T1000 (cell line): ENCODE measurements at places on chromosomes 7 and 10.

DNA sequence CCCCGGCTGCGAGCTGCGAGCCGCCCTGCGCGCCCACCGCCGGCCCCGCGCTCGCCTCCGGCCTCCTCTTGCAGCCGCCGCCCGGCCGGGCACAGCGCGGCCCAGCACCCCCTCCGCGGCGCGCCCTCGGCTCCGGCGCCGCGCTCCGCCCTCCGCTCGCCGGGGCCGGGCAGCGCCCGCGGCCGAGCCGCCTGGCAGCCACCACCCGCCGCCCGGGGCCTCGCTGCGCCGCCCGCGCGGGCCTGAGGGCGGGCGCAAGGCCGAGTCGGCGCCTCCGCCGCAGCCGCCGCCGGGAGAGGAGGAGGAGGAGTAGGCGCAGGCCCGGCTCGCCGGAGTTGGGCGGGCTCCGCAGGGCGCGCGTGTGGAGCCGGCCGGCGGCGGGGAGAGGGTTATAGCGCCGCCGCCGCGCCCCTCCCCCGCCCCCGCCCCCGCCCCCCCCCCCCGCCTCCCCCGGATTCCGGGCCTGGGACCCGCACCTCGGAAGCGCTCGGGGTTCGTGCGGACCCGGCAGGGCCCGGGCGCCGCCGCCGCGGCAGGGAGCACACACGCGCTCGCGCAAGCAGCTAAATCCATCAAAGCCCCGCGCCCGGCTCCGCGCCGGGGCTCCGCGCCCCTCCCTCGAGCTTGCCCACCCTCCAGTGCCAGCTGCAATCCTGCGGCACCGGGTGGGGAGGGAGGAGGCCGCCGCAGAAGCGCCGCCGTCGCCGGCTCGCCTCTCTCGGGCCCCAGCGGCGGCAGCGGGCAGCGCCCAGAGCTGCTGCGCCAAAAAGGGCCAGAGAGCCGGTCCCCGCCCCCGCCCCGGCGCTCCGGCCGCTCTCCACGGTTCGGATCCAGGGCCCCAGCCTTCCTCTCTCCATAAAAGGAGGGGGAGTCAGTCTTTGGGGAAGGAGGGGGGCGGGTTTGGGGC lies at the start of gene PDGFA:
PDGFA (minus strand) TSS at position 363 of the 907 bp plus-strand sequence. CDS start 845 bp downstream, outside the sequence.
- DNase-seq = peak; percentile 40

DNA sequence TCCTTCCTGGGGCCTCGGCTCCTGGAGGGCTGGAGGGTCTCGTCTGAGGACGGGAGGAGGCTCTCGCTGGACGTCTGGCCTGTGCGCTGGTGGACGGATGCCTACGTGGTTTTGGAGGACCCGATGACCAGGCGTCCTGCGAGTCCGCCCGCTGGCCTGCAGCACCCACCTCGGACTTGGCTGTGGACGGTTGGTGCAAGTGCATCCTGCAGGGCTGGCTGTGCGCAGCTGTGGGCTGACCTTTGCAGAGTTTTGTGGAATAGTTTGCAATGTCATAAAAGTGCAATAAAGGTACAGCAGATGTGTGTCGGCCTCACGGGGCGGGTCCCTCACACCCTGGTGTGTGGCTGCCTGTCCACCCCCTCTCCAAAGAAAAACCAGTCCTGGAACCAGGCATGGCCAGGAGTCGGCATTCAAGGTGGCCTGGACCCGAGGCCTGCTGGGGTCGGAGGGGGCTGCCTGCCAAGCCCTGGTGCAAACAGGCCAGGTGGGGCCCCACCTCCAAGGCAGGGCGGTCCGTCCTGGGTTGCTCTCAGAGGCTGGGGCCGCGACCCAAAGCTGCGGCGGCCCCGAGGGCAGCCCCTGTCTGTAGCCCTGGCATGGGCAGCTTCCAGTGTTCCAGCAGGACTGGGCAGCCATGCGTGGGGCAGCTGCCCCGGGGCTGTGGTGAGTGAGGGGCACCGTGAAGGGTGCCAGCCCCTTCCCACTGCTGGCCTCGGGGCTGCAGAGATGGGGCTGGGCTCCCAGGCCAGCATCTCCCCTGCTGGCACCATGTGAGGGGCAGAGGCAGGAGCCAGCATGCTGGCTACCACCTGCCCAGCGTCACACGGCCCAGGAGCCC lies 29.3 kb upstream of the FOXL3 start:
- no peak for DNase-seq

DNA sequence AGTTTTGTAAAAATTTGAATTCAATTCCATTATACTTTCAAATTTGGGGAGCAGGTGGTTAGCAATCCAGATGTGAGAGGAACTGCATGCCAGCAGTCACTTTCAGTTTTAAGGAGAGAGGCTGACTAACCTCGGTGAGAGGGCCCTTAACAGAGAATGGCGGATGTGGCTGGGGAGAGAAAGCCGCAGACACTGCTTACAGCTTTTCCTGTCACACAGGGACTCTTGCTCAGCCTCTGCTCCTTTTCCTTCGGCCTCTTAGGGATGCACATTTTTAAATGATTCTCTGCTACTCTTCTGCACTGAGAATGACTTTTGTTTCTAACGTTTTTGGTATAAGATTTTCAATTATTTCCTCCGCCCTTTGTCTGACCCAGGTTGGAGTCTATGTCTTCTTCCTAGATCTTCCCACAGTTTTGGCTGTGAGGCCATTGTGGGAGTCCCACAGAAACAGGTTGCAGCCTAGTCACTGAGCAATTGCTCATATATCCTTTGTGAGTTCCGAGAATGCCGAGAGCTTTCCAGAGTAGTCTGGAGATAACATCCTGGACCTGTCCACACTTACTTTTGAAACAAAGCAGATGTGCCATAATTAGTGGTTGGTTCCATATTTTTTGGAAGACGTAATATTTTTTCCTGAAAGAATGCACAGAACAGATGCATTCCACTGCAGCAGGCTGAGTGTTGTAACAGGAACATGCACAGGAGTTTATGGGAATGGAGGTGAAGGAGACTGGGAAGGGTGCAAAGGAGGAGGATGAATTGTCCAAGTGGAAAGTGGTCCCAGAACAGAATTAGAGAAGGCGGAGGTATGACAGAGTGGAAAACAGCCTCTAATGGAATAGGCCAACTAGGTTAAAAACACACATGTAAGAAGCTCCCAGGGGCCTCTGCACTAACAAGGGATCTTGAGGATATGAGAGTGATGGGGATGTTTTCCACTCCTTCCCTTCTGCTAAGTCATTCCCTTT lies 168.0 kb upstream of the ZNF32 start:
- DNase-seq = no peak

DNA sequence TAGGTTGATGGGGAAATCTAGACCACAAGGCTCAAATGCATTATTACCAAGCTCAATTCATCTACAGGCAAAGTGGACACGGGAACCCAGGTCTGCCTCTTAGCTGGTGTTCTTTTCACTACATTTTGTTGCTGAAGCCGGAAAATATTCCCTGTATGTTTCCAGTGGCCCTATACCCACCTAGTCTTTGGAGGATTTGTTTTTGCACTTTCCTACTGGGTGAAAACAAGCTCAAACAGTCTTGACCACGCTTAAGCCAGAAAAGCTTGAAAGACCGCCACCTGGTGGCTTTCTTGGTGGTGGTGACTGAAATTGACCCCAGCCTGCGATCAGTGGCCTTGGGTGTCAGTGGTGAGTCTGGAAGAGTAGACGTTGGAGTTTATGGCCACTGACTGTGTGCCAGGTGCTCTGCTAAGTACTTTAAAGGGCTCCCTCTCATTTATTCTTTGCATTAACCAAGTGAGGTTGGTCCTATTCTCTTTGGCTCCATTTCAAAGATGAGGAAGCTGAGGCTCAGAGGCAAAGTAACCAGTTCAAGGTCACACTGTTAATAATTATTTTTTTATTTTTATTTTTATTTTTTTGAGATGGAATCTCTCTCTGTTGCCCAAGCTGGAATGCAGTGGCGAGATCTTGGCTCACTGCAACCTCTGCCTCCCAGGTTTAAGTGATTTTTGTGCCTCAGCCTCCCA lies 11.1 kb upstream of the CRTAC1 start:
- no peak for DNase-seq

GRCh38 chr10:70174058-70174741 lies 3.9 kb upstream of the SAR1A start:
- DNase-seq = no peak

DNA sequence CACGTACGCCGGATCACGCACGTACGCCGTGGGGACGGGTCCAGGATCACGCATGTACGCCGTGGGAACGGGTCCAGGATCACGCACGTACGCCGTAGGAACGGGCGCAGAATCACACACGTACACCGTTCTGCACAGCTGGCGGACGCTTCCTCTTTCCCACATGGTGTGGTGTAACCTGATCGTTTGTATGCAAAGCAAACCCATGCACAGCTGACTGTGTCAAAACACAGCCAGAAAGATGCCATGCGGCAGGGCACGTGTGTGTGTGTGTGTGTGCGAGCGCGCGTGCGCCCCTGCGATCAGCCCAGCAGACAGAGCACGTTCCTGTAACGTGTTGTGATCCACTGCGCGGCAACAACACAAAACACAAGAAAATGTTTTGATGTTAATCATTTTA lies 573.6 kb downstream of the DNAJB6 start:
- no peak for DNase-seq

DNA sequence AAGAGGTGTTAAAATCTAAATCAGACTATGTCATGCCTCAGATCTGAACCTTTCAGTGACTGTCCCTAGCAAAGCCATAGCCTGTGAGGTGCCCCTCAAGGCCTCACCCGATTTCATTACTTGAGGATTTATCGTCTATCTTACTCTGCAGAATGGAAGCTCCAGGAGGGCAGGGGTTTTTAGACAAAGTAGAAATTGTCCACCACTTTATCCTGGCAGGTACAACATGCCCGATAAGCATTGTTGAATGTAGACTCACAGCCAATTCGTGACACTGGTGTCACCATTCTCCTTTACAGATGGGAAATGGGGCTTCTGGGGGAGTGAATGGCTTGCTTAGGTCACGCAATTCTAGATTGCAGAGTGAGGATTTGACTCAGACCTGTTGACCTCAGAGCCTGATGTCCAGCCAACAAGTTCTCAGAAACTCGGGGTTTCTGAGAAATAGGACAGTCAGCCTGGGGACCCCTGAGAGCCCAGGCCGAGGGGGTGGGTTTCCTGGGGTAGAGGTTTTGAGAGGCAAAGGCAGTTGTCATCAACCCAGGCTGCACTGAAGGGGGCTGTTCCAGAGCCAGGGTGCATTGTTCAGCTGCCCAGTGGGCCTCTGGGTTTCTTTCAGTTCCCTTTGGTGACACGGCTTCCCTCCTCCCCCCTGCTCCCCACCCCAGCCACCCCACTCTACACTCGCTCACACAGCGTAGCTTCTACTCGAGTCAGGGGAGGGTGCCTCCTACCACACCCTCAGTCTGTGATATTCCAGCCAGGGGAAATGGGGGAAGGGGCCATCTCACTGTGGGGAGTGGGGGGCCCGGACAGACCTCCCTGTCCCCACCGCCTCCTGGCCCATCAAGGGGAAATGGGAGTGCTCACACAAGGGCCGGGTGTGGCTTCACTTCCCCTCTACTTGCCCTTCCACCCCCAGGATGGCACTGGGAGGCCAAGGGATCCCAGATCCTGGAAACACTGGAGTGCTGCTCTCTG lies 3.1 kb upstream of the IRF5 start:
- no peak for DNase-seq

DNA sequence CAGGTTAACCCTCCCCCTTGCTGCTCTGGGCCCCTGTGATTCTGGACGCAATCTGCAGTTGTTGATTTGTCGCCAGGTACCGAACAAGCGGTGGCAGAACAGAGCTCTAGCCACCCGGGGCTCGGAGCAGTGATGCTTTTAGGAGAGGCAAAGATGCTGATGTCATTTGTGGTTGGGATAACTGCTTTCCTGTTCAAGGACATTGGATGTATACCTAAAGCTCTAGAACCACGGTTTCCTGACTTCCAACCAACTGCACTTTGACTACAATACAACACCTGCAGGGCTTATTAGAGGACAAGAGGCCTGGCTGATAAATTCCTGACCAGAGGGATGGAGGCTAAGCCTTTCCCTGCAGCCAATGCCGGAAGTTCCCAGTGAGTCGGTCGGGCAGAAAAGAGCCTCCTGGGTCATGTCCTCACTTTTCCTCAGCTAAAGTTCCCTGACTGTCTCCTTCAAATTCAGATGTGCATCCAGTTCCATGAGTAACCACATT lies 6.5 kb upstream of the RBM20 start:
- no peak for DNase-seq

GRCh38 chr7:145016068-145016467 lies 180.2 kb upstream of the TPK1 start:
- DNase-seq = no peak

DNA sequence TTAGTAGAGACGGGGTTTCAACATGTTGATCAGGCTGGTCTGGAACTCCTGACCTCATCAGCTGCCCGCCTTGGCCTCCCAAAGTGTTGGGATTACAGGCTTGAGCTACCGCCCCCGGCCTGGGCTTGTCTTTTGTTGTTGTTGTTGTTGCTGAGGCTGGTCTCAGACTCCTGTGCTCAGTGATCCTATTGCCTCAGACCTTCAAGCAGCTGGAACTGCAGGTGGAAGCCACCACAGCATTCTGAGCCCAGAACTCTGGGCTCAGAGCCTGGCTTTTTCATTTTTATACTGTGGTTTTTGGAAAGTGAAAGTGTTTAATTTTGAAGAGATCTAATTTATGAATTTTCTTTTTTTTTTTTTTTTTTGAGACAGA lies 16.2 kb upstream of the DNAJB6 start:
- no peak for DNase-seq

- DNase-seq = no peak
These were observed 118.0 kb downstream of the RAB11FIP2 start for GRCh38 chr10:117928741-117929140.

GRCh38 chr7:155457544-155458110 lies 302 bp upstream of the EN2 start:
- no peak for DNase-seq

DNA sequence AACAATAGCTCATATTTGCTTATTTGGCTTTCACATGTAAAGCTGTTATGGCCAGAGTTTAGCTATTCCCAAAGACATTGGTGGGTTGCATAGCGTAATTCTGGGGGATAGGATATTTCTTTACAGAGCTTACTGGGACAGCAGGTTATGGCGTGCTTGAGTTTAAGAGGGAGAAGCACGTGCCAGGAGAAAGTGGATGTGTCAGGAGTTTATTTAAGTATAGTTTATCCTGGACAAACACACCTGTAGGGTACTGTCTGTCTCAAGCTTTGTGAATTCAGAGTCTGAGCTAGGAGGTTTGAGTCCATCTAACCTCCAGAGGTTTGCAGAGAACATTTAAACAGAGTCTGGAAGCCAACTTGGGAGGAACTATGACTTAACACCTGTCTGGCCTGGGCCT lies 21.3 kb downstream of the GBF1 start:
- DNase-seq = no peak

DNA sequence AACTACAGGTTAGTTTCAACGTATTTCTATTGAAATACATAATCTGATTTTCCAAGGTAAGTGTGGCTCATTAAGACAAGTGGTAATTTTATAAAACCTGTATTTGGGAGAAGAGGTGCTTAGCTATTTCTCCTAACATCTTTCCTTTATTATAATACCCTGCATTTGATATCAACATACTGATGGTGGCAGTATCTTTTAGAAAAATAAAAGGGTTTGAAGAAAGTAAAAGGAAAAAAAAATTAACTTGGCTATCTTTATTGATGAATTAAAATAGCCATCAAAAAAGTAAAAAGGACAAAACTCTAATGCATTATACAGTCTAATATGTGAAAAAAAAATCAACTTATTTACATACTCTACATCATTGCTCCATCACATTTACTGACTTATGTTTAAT lies 68.0 kb downstream of the NRBF2 start:
- DNase-seq = no peak

- DNase-seq = no peak
These were observed 8.0 kb upstream of the ZNRF2 start for GRCh38 chr7:30276203-30276900.

- DNase-seq = no peak
These were observed 63.0 kb upstream of the MPP7 start for GRCh38 chr10:28365840-28366239.

- DNase-seq = no peak
These were observed 231.8 kb downstream of the AHR start for GRCh38 chr7:17530244-17530643.

GRCh38 chr10:71795248-71795647 lies 21.9 kb upstream of the VSIR start:
- no peak for DNase-seq
